NCI-H1092 (cell line): ENCODE measurements at places on chromosomes 3 and 15.

GRCh38 chr3:60399861-60400845, 851.1 kb downstream of the FHIT start:
- no peak for DNase-seq

DNA sequence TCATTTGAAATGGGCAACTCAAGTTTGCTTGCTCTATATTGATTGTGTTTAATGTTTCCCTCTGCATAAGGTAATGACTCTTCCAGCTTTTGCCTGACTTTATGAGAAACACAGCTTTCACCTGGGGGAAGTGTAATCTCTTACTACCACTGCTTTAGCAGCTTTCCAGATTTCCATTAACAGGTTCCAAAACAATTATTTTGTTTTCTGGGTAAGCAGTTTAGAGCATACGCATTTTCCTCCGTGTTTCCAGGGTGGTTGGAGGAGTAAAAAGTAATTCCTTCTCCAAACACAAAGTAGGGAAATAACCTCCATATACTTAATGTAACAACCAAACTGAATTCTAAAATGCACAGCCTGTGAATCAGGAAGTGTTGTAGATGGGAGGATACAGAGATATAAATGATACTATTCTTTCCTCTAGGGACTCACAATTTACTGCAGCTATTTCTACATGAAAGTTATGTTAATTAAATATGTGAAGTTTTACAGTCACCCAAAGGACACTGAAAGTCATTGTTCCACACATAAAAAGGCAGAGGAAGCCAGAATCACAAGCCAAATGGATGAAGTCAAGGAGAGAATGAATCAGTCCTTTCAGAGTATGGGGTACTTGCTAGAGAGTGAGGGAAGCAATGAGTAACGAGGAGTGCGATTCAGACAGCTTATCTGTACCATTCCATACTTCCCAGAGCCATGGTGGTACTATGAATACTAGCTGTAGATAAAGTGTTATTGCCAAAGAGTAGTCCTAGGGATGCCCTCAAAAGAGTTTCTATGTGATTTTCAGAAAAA, 16.6 kb downstream of the ST3GAL6 start:
- DNase-seq: no peak

GRCh38 chr3:49593041-49593440, 38.8 kb downstream of the BSN start:
- no peak for DNase-seq

- no peak for DNase-seq
Observed at GRCh38 chr15:36940636-36941260, 159.6 kb downstream of the MEIS2 start.

DNA sequence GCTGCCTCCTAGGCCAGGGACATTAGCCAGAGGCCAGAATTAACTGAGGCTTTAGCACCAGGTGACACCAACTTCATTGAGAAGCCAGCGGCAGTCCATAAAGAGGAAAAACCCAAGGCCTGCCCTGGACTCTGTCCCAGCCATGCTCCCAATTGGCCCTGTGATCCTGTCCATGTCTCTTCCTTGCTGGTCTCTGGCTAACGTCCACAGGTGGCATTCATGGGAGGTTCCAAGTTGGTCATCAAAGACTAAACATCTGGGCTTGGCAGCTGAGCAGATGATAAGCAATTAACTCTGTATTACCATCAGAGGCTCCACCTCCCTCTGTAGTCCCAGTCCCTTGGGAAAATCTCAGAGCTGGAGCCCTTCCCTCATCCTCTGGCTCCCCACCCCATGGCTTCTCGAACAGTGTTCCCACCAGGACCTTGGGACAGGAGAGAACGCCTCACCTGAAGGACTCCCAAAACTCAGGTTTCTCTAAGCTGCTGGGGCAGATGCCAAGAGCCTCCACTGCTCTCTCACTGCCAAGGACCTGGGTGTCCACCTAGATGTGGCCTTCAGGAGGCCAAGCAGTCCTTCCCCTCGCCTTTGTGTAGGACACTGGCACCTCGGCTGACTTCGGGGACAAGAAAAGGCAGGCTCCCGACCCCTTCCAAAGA, 40.4 kb downstream of the GOLGA6A start:
- no peak for DNase-seq

GRCh38 chr15:89363133-89363532, 28.5 kb upstream of the POLG start:
- no peak for DNase-seq

DNA sequence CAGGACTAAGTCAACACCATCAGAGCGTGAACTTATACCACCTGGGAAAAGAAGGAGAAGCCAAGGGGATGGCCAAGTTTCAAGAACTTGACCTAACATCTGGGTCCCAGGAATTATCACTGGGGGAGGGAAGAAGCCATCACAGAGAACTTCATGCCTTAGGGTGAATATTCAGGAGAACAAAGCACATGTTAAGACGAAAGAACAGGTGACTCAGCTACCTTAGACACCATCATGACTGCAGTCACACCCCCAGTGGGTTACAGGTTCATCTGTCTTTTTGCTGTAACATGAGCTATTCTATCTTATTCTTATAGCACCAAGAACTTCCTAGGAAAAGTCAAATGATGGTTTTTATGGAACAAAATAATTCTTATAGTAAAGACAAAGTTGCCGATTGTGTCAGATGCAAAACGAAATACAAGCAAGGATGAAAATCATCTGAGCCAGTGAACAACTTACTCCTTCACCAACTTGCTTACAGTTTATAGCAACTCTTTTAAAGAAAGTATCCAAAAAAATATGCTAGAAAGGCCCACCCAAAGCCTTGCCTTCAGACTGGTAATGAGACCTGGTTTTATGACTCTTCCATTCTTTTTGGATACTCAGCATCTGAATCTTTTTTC, 72.0 kb downstream of the TPRA1 start:
- no peak for DNase-seq

DNA sequence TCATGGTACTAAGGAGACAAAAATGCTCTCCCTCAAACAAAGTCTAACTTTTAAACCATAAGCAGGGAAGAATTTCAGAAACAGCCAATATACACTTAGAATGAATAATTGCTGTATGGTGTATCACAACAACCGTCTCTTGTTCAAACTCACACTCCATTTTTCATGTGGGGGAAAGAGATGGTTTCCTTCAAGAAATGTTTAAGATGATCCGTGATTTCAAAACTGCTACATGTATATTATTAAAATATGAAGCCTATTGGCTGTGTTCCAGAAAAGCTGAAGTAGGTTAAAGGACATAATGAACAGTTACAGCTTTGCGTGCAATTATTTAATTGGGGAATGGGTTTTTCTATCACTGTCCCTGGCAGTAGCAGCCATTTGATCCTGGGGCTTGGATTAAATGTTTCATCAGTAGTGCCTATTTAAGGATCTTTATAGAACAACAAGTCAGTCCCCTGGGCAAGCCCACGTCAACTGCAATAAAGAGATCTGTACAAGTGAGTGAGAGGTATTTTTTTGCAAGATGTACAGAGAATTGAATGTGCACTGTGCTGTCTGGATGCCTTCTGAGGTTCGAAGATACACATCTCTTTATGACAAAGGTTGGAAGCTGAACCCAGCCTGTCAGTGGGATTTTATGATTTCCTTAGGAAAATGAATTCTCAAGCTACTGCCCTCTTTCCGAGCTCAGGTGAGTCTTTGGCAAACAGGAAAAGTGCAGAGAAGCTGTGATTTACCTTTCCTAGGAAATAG, 337.2 kb upstream of the RARB start:
- no peak for DNase-seq

- no peak for DNase-seq
Observed at GRCh38 chr3:197791892-197792647, 1.0 kb downstream of the LRCH3 start.

- no peak for DNase-seq
Observed at GRCh38 chr3:145272684-145273083, 888.3 kb downstream of the PLOD2 start.

GRCh38 chr3:148943506-148944205, 47.7 kb upstream of the GYG1 start:
- DNase-seq: peak; percentile 54

- peak; percentile 49 for DNase-seq
Observed at GRCh38 chr15:78308422-78309032, 9.1 kb upstream of the SKIC8 start.

DNA sequence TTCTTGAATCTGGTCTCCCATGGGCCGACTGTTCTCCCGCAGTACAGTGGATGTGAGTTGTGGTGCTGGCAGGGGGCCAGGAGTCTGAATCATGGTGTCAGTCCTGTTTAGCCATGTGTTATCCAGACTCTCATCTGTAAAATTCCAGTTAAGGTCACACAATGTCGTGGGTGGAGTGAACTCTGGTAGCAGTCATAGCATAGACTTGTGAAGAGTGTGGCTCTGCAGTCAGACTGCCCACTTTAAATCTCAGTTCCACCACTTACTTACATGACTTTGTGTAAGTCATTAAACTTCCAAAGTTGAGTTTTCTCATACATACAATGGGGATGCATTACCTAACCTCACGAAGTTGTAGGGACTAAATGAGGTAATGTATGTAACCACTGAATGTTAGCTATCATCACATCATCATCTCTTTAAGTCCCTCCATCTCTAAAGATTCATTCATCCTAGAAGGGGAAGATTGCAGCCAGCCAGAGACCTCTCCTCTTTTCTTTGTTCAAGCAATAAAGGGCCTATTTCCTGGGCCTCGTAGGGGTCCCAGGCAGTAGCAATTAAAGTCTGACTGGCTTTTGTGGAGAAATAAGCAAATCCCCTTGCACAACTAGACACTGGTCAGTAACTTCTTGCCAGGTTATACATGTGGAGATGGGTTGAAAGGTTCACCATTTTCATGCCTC, 93.9 kb downstream of the PCCB start:
- DNase-seq: no peak

DNA sequence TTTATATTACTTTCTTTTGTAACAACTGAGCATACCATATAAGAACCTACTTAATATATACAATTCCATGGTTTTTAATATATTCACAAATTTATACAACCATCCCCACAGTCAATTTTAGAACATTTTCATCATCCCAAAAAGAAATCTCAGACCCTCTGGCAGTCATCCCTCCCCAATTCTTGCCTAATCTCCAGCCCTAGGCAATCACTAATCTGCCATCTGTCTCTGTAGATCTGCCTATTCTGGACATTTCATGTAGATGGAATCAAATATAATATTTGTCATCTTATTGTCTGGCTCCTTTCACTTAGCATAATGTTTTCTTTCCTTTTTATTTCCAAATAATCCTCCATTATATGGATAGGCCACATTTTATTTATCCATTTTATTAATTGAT, 92.5 kb downstream of the LARS2 start:
- no peak for DNase-seq

- no peak for DNase-seq
Observed at GRCh38 chr3:119073258-119074001, 38.8 kb upstream of the IGSF11 start.

DNA sequence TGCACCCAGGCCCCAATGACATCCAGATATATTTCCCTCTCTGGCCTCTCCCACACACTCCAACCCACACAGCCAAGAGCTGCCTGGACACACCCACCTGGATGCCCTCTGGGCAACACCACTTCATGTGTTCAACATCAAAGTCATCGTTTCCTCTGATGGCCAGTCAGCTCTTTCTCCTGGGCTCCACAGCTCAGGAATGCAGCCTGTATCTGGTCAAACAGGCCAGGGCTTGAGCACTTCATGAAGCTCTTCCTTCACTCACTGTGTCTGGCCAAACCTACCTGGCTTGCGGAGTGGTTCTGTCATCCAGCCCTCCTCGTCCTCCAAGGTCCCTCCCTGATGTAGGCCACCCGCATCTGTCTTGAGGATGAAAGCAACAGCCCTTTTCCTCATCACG, 35.8 kb upstream of the SLC6A11 start:
- DNase-seq: no peak

GRCh38 chr15:50774450-50774849, 8.9 kb upstream of the SPPL2A start:
- no peak for DNase-seq

DNA sequence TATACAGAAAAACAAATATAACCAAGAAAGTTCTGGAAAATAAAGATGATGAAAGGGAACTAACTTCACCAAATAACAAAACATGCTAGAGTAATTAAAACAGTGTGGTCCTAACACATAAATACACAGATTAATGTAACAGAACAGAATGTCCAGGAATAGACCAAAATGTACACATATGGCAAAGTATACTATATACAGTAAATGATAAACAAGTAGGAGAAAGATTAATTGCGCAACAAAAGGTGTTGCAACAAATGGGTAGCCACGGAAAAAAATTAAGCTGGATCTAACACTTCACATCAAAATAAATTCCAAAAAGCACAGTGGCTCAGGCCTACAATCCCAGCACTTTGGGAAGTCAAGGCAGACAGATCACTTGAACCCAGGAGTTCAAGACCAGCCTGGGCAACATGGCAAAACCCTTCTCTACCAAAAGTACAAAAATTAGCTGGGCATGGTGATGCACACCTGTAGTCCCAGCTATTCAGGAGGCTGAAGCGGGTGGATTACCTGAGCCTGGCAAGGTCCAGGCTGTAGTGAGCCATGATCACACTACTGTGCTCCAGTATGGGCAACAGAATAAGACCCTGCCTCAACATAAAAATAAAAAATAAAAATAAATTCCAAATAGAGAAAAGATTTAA, 19.8 kb downstream of the SCAP start:
- DNase-seq: no peak

DNA sequence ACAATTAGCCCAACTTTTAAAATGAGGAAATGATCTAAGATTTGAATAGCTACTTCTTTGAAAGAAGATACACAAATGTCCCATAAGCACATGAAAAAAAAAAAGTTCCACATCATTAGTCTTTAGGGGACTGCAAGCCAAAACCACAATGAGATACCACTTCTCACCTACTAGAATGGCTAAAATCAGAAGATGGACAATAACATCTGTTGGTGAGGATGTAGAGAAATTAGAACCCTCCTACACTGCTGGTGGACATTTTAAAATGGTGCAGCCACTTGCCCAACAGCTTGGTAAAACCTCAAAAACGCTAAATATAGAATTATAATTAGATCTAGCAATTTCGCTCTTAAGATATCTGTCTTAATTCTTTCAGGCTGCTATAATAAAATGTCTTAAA, 77.1 kb downstream of the MEX3B start:
- DNase-seq: no peak

DNA sequence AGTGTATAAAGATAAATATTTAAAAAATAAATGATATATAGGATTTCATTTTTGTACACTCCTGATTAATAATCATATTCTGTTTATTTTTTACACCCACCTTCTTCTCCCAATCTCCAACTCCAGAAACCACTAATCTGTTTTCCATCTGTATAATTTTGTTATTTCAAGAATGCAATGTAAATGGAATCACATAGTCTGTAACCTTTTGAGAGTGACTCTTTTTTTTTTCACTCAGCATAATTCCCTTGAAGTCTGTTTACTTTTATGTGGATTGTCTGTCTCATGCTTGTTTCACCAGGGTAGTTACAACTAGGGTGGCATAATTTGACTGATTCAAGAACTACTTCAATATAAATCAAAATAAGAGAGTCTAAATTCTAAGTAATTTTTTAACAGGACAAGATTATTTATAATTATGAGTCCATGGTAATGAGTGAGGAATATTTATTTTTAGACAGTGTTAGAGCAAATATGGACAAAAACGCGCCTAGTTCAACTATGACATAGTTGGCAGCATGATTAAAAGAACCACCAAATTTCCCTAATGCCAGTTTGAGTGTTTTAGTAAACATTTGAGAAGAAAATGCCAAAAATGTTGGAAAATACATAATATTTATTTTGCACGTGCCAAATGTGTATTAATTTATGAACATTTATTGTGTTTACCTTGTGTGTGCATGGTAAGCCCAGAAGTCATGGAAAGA, 19.4 kb upstream of the MFSD1 start:
- no peak for DNase-seq
